IPS-NIHi11 (cell line): ENCODE measurements at places on chromosomes 3 and 15.
A peak's percentile ranks its signal among the peaks of the same experiment; 100 is the strongest.

- no peak for DNase-seq
Observed at GRCh38 chr3:129004639-129005295, 3.7 kb downstream of the EFCC1 start.

GRCh38 chr3:142886940-142887339, 1.9 kb downstream of the PCOLCE2 start:
- no peak for DNase-seq

- no peak for DNase-seq
Observed at GRCh38 chr3:66639809-66640356, 139.1 kb upstream of the LRIG1 start.

DNA sequence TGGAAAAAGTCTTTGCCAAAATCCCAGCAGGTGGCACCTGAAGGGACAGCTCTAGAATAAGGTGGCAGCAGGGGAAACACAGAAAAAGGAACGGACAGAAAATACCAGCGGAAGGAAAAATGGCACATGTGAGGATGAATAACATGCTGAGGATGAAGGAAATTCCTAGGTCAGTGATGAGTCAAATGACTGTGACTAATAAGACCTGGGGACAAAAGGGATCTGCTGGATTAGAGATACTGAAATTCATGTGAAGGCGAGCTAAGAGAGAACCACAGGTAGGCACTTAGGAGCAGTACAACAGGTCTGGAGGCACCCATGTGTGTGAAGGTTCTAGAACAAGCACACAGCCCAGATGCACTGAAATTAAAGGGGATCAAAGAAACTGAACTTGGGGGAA, 482.5 kb downstream of the FOXP1 start:
- DNase-seq: no peak

- DNase-seq: no peak
Observed at GRCh38 chr15:86267892-86268291, 188.2 kb downstream of the AGBL1 start.

DNA sequence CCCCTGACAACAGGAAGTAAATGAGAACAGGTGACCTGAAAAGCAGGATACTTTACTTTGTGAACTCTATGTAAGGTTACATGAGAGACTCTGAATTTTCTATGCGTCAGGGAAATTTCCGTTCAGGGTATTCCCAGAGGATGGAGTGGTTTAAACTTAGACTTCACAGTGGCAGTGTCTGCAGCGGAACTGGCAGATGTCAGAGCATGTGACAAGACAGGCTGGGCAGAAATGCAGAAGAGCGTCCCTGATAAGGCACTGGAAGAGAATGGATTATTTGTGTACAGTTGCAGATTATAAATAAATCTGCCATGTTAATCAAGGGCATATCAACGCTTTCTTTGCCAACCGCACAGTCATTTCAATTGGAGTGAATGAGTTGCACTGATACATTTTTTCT, 598.4 kb upstream of the ZNF717 start:
- no peak for DNase-seq

- DNase-seq: peak; percentile 77
Observed at GRCh38 chr3:122415104-122415744, 638 bp downstream of the WDR5B start.

- DNase-seq: no peak
Observed at GRCh38 chr3:72604328-72604727, 243.9 kb downstream of the SHQ1 start.

GRCh38 chr3:4476496-4476895, 9.4 kb upstream of the SUMF1 start:
- DNase-seq: no peak

DNA sequence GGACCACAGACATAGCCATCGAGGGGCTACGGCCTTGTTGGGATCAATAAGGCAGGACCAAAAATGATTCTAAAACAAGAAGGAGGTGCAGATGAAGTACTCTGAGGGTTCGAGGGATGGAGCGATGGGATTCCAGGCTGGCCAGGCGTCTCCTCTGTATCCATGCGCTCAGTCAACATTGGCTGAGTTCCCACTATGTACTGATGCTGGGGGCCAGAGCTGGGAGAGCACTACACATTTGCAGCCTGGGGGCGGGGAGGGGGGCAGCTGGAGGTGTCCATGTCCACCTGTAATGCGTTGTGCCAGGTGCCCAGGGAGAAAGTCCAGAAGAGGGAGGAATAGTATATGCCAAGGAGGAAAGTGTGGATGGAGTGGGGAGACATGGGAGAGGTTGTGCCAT, 81.5 kb downstream of the AAGAB start:
- no peak for DNase-seq

- no peak for DNase-seq
Observed at GRCh38 chr3:52197499-52197841, 490 bp upstream of the ALAS1 start.

DNA sequence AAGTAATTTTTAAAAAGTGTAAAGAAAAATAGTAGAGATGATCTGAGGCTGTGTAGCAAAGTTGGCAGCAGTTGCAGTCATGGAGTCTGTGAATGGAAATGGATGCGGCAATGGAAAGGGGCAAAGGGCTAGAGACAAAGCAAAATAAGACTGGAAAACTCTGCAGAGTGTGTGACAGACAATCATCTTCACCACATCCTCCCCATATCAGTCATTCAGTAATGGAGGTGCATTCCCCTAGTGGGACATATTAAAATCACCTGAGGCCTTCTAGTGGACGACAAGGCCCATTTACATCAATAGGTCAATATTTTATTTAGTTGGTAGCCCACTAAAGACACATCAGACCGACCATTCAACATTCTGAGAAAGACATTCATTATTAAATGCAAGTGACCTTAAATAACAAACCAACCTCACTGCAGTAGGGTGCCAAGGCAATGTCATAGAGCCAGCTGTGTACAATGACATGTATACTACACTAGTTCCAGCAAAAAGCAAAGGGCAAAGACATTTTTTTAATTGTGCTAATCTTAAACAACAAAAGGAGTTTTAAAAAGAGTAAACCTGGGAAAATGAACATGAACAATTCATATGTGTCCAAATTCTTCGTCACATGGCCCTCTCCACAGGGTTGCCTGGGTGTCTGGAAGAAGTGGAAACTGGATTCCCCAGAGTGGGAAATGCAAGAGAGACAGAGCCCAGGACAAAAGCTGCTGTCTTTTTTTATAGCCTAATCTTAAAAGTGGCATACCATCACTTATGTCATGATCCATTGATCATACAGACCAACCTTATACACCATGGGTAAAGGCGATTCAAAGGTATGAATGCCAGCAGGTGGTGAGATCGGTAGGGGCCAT, 15.6 kb upstream of the RAP2B start:
- DNase-seq: no peak

- no peak for DNase-seq
Observed at GRCh38 chr3:42887084-42887483, 11.4 kb upstream of the CYP8B1 start.

DNA sequence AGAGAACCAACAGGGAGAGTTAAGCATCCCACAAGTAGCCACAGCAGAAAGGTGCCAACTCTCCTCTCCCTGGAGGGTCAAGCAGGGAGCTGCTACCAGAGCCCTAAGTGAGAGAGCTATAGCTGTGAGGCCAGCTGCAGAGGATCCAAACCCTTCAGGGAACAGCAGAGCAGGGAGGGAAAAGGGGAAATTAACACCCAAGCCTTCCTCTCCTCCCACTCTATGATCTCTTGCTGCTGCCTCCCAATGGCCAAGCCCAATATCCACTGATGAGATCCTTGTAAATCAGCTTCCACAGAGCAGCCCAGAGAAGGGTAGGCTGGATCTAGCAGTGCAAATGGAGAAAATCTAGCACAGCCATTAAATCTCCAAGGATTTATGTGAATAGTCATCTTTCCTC, 68.2 kb upstream of the THBS1 start:
- DNase-seq: no peak

DNA sequence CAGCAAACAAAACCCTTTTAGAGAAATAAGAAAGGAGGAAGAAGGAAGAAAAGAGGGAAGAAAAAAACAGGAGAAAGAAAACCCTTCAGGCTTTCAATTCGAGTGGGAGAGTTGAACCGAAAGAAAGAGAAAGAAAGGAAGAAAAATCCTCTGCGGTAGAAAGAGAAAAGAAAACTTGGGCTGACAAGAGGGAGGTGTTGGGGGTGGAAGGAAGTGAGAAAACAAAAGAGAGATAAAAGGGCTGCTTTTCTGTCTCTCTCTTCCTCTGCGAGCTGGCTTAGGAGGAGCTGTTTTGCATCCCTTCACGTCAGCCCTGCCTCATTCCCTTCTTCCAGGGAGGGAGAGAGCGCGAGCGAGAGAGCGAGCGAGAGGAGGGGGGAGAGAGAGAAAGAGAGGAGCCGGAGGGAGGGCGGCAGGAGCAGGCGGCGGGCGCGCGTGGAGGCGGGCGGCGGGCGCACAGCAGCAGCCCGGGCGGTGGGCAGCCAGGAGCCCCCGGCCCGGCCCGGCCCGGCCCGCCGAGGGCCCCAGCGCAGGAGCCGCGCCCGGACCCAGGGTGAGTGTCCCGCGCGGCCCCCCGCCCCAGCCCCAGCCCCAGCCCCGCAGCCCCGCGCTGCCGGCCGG, at the start of gene ZNF710:
Gene ZNF710, plus strand, starts transcription at position 263 of the 621 bp plus-strand sequence. CDS start 65,814 bp downstream, outside the sequence.
- peak; percentile 80 for DNase-seq

GRCh38 chr15:66959875-66960274, 105.5 kb upstream of the SMAD3 start:
- no peak for DNase-seq

DNA sequence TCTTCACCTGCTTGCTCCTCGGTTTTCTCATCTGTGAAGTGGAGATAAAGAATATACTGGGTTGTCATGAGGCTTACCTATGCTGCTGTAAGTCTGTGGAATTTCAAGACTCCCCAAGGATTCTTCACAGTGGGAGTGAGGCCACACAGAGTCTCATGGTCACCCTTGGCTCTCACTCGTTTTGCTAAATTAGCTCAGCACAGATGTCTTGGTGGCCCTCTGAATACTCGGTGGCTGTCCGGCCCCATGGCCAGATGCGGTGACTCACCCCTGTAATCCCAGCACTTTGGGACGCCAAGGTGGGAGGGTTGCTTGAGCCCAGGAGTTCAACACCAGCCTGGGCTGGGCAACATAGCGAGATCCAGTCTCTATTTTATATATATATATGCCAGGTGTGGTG, 5.0 kb upstream of the CHCHD6 start:
- no peak for DNase-seq

- no peak for DNase-seq
Observed at GRCh38 chr3:100401674-100402041, 319 bp downstream of the LNP1 start.

DNA sequence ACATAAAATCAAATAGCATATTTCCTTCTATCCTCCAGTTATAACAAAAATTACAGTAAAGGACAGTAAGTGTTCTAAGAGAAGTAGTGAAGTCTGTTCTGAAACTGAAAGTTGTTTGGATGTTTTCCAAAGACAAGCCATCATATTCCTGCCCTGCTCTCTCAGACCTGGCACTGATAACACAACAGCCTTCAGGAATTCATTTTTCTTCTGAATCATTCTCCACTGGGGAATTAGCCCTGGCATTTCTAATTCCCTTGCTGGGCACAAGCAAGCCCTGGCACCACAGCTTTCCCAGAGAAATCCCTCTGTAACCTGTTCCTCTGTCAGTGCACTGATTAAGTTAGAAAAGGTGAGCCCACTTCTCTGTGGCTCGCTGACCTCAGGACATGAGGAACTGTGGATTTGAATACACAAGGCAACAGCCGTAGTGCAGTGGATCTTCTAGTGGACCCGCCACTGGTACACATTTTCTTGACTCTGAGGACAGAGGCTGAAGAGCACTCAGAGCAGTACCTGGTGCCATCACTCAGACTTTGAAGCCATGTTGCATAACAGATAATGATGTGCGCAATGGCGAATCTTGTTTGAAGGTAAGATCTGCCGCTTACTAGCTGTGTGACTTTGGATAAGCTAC, 61.6 kb downstream of the WWTR1 start:
- no peak for DNase-seq
